Left kidney (tissue), 8 donors: ENCODE measurements at places on chromosomes 1 and 21. TPM values are rescaled to one million over a fixed set of nuclear protein-coding genes. Genes with fewer than 3 reads are reported as not detected.

Gene PRELP
- polyA plus RNA-seq, result 1.3 TPM

Gene DVL1
- polyA plus RNA-seq, result 22.0 TPM

Gene C1orf52
- 43.1 TPM for polyA plus RNA-seq

Gene KCNA3
- polyA plus RNA-seq, result 0.12 TPM

Gene PTGS2
- polyA plus RNA-seq, result 0.78 TPM

Gene SASS6
- polyA plus RNA-seq, result 12.2 TPM

Gene CADM3
- polyA plus RNA-seq, result 0.20 TPM

Gene KIF17
- polyA plus RNA-seq, result 4.3 TPM

Gene LCE2A
- polyA plus RNA-seq, result not detected

Gene TSNAX
- polyA plus RNA-seq, result 65.5 TPM

Gene HCN3
- polyA plus RNA-seq, result 13.9 TPM

Gene IPP
- polyA plus RNA-seq, result 34.1 TPM

Gene FAM151A
- polyA plus RNA-seq, result 32.2 TPM

Gene FCRL5
- polyA plus RNA-seq, result 0.17 TPM

Gene NLRP3
- polyA plus RNA-seq, result 0.86 TPM

Gene ID3
- 264 TPM for polyA plus RNA-seq

Gene ATP13A2
- polyA plus RNA-seq, result 30.4 TPM

Gene SLC16A4
- 112 TPM for polyA plus RNA-seq

Gene KANK4
- 23.4 TPM for polyA plus RNA-seq

Gene HES5
- not detected for polyA plus RNA-seq

Gene HSF2BP
- polyA plus RNA-seq, result 3.0 TPM

Gene OLIG1
- 0.15 TPM for polyA plus RNA-seq

Gene TMEM200B
- 13.4 TPM for polyA plus RNA-seq

Gene UQCRHL
- 3.1 TPM for polyA plus RNA-seq

Gene TCHH
- 0.05 TPM for polyA plus RNA-seq

Gene ABCA4
- 11.4 TPM for polyA plus RNA-seq

Gene TMEM61
- polyA plus RNA-seq, result 0.83 TPM

Gene TMEM59
- 357 TPM for polyA plus RNA-seq

Gene NUP133
- 52.0 TPM for polyA plus RNA-seq

Gene CFHR3
- 0.50 TPM for polyA plus RNA-seq

Gene NOS1AP
- 10.7 TPM for polyA plus RNA-seq

Gene GPR137B
- polyA plus RNA-seq, result 43.4 TPM

Gene SPOCD1
- 0.45 TPM for polyA plus RNA-seq

Gene OR10K1
- 0.03 TPM for polyA plus RNA-seq

Gene NVL
- 45.2 TPM for polyA plus RNA-seq

Gene KIF21B
- 2.7 TPM for polyA plus RNA-seq

Gene MIER1
- polyA plus RNA-seq, result 43.5 TPM

Gene PADI1
- 0.10 TPM for polyA plus RNA-seq

Gene PIGK
- 49.0 TPM for polyA plus RNA-seq

Gene DCDC2B
- 1.9 TPM for polyA plus RNA-seq

Gene PGLYRP4
- not detected for polyA plus RNA-seq

Gene CERS2
- 307 TPM for polyA plus RNA-seq

Gene KRTAP19-1
- polyA plus RNA-seq, result not detected

Gene KPNA6
- 39.9 TPM for polyA plus RNA-seq

Gene RPTN
- polyA plus RNA-seq, result not detected

Gene SERPINC1
- 0.28 TPM for polyA plus RNA-seq

Gene FCGR1A
- polyA plus RNA-seq, result 1.3 TPM
